ENCODE measurements at places on chromosomes 5 and 9.

DNA sequence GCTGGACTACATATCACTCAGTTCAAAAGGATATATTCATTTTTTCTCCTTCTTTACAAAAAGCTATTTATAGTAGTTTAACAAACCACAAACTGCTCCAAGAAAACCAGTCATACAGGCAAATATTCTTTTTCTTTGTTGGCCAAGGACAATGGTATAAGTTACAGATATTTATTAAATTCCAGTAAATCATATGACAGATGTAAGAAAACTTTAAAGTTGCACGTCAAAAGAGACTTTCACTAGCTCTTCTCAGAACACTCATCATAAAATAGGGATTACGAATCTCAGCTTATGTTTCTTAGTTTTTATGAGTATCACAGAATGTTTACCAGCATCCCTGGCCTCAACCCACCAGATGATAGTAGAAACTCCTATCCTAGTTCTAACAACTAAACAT, 67.2 kb downstream of the ANKRD31 start:
- DNase-seq, result no peak

DNA sequence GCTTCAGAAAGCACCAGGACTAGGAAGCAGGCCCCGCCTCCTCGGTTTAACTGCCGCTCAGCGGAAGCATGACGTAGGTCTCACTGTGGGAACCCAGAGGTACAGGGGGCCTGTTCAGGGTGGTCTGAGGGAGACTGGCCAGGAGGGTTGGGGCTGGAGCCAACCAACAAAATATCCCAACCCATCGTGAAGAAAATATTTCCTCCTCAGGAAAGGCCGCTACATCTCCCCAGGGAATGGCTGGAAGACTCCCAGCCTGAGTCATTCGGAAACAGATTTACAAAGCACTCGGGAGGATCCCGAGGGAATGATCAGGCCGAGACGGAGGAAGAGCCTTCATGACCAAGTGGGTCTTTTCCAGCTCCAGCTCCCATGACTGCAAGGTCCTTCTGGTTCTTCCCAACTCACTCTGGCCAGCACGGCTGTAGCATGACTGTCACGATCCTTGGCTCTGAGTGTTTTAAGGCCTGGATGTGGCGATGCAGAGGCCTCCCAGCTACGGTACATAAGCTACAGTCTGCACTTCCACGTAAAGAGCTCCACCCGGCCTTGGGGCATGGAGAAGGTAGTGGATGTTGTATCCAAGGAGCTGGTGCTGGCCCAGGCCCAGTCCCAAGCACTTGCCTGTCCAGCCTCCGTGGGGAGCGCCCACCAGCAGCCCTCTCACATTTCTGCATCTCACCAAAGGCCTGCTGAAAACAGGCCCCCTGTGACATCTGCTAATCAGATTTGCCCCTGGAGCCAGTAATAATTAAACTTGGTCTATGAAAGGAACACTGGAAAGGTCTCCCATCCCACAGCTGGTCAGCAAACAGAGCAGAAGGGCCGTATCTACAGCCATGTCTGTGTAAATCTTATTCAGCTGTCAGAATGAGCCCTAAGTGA, 100.6 kb downstream of the LHFPL2 start:
- DNase-seq, result no peak

DNA sequence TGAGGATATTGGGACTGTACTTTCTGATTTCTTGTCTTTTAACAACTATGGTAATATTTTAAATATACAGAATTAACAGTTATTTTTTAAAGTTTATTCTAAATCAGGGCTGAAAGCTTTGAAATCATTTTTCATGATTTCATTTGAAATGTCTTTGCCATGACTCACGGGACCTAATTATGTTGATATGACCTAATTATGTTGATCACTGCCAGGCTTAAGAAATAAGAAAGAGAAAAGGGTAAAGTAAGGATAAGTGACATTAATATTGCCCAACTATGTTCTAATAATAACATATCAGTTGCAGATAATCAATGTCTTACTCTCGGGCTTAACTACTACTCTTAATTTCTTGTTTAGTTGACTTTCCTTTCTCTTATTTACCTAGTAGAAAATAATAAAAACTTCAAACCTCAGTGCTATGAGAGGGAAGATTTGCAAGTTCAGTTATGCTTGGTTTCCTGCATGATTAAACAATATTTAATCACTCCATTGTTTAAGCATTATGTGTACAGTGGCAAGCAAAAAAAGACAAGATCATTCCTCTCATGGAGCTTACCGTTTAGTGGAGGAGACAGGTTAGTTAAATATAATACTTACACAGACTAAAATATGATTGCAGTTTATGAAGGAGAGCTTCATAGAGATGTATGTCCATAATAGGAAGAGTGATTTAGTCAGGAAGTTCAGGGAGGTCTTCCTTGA, 67.0 kb upstream of the EIF4EBP3 start:
- no peak for DNase-seq

GRCh38 chr5:166346726-166347374, 1944.6 kb upstream of the WWC1 start:
- DNase-seq, result no peak

- no peak for DNase-seq
These were observed 17.6 kb downstream of the PDGFRB start for GRCh38 chr5:150137997-150138396.

Measured in anterior cingulate cortex (tissue), 58 donors.